ENCODE measurements at places on chromosomes 6 and 20. TPM values are rescaled to one million over a fixed set of nuclear protein-coding genes. Genes with fewer than 3 reads are reported as not detected.

The MEP1A gene
- not detected for total RNA-seq

The MAP3K4 gene
- total RNA-seq = 44.7 TPM

The PACRG gene
- not detected for total RNA-seq

The ACTL10 gene
- total RNA-seq = not detected

The TPD52L1 gene
- not detected for total RNA-seq

The BPHL gene
- 7.1 TPM for total RNA-seq

The BPIFB1 gene
- not detected for total RNA-seq

The C20orf141 gene
- total RNA-seq = not detected

The UNC93A gene
- not detected for total RNA-seq

The SLC35B3 gene
- total RNA-seq = 12.0 TPM

The ZC2HC1B gene
- total RNA-seq = not detected

The OR2J3 gene
- total RNA-seq = not detected

The DDX43 gene
- total RNA-seq = not detected

The MCM8 gene
- total RNA-seq = 61.2 TPM
